ENCODE measurements at places on chromosomes 6 and 20.

DNA sequence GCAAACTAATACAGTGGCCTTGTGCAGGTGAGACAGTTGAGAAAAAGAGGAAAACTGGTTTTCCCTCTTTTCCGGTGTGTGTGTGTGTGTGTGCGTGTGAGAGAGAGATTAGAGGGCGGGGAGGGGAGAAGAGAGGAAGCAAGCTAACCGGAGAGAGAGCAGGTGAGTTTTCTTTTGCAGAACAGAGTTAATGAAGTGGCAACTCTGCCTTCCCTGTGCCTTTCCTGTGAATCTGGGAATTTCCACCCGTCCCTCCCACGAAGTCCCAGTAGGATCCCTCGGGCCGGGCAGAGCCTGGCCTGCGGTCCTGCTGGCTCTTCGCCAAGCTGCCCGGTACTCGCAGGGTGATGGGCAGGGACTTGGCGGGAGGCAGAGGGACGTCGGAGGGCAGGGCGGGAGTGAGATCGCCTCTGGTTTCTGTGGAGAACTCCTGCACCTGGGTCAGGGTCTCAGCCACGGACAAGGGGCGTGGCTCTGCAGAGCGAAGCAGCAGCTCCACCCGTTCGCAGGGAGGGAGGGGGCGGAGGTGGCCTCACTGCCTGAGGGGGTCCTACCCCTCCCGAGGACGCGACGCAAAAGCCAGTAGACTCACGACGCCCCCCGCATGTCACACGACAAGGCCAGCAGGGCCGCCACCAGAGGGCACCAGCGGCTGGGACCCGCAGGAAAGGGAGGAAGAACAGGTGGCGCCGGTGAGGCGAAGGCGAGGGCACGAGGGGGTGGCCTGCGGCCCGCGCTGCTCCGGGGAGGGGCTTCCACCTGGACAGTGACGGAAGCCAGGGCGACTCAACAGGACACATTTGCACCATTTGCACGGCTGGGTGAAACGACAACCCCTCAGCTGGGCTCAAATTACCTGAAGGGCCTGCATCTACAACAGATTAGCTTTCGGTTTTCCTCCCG lies 51.2 kb upstream of the RNF182 start:
- peak; percentile 33 for DNase-seq

- no peak for DNase-seq
These were observed 10.4 kb upstream of the PXDC1 start for GRCh38 chr6:3761989-3762270.

DNA sequence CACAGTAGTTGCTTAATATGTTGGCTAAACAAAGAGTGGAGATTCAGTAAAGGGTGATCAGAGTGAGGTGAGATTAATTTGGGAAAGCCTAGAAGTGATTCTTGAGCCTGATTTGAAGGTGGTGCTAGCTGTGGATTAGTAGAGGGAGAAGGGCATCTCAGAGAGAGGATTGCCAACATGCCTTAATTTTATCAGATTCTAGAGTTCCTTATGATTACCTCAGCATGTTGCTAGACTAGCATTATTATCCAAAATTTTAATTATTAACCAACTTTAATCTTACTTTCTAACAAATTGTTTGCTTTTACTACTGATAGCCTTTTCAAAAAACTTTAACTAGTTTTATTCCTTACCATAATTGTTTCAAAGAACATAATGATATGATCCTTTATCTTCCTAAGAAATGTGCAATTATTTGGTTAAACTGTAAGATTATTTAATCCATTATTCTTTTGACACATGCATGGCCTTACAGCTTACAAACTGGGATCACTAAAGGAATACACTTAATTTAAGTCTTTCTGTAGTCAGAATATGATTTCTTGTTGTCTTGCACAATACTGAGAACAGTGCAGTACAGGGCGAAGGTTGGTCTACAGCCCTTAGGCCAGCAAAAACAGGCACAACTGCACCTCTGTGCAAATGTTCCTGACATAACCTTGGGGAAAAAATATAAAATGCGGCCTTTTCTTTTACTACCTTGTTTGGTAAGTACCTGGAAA lies 88.9 kb downstream of the SLC16A10 start:
- no peak for DNase-seq

DNA sequence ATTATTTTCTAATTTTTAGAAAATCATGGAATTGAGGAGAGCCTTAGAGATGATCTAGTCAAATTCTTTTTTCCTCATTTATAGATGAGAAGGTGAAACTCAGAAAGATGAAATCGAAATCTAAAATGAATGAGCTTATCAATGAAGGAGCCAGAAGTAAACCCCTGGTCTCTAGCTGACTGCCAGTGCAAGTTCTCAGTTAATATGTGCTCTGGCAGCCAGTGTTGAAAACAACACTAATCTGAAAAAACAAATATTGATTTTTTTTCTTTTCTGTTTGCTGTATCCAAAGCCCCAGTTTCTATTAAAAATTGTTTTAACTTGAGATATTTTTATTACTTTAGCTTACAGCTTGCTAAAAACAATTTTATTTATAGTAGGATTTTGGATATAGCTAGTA lies 21.5 kb upstream of the PBOV1 start:
- no peak for DNase-seq

- DNase-seq = no peak
These were observed 4.9 kb upstream of the FAM83C start for GRCh38 chr20:35297155-35297554.
